NCI-H2171 treated with DMSO at 0.1 percent for 48 hours (cell line): ENCODE measurements at places on chromosomes 1 and 21.
A peak's percentile ranks its signal among the peaks of the same experiment; 100 is the strongest.

DNA sequence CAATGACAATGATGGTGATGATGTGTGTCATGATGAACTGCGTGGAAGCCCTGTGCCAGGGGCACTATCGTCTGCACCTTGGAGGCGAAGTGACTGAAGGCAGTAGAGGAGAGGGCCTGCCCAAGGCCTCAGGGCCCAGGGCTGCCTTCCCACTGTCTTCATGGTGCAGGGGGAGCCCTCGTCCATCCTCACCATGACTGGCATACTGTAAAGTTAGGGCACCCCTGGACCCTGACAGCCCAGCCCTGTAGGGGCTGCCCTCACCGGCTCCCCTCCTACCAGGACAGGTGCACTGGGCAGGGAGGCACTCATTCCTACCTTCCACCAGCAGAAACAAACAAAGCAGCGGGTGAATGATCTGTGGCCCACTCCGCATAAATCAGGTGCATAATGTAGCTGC is 156.9 kb upstream of the C1orf174 start:
- no peak for DNase-seq

DNA sequence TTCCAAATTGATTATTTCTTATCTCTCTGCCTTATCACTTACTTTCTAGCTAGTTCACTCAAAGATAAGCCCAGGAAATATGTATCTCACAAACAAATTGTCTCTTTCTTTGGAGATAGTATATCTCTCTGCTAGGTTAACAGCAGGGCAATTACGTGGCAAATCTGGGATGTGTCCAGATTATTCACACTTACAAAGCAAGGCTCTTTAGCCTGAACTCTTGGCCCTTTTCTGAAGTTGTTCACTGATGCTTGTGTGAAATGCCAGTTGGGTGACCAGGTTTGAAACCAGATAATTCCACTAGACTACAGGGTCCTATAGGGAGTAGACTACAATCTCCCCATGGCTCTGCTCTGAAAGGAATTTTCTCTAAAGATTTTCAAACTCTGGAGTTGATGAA is 30.8 kb upstream of the FAM78B start:
- DNase-seq, result no peak

- peak; percentile 71 for DNase-seq
Observed at GRCh38 chr1:65104854-65105534, 43.0 kb upstream of the AK4 start.

DNA sequence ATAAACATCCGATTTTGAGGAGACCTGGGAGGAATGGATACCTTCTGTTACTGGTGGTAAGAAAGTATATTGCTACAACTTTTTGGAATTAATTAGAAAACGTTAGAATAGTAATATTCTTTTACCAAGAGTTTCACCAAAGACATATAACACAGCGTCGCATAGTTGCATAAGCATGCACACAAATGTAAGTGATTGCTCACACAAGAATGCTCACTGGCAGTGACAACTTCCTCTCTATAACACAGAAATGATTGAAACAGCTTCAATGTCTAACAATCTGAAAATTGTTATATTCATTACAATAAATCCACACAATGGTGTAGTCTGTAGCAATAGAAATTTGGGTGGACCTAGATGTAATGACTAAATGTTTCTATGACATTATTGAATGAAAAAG is 998.6 kb downstream of the TTLL7 start:
- DNase-seq, result no peak

DNA sequence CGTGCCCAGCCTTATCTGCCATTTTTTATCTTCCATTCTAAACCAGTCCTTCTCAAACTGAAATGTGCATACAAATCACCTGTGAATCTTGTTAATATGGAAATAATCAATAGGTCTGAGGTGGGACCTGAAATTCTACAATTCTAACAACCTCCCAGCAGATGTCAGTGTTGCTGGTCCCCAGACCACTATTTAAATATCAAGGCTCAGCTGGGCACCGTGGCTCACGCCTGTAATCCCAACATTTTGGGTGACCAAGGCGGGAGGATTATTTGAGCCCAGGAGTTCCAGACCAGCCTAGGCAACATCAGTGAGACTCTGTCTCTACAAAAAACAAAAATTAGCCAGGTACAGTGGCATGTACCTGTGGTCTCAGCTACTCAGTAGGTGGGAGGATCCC is 4.1 kb downstream of the UQCRHL start:
- DNase-seq, result no peak

- no peak for DNase-seq
Observed at GRCh38 chr1:26541431-26541815, 11.9 kb downstream of the RPS6KA1 start.

DNA sequence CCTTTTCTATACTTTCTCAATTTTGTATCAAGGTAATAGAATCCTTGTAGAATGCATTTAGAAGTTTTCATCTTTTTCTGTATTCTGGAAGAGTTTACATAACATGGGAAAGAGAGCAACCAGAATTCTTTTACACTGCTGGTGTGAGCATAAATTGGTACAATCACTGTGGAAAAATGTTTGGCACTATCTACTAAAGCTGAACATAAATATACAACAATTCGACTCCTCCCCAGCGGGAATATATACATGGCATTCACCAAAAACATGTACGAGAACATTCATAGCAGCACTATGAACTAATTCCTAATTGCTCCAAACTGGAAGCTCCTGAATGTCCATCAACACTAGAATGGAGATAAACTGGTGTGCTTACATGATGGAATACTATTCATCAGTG is 1.8 kb upstream of the ACBD6 start:
- DNase-seq, result no peak

DNA sequence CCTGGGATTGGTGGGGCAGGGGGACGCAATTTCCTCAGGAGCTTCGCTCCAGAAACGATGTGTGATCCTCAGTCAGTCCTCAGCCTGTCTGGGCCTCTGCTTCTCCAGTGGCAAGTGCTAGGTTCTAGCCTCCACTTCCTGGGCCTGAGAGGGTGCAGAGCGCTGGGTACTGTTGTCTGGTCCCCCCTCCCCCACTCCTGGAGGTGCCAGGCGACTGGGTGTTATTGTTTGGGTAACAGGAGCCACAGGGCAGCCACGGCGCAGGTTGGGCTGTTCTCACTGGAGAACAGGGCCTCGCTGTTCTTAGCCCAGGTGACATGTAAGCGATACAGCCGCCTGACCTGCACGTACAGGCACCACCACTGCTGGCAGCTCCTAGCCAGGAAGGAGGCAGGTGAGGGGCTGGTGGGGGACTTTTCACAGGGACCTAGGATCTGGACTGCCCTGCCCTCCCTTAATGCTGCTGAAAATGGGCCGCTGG is 2.1 kb downstream of the RPS6KA1 start:
- DNase-seq, result no peak

DNA sequence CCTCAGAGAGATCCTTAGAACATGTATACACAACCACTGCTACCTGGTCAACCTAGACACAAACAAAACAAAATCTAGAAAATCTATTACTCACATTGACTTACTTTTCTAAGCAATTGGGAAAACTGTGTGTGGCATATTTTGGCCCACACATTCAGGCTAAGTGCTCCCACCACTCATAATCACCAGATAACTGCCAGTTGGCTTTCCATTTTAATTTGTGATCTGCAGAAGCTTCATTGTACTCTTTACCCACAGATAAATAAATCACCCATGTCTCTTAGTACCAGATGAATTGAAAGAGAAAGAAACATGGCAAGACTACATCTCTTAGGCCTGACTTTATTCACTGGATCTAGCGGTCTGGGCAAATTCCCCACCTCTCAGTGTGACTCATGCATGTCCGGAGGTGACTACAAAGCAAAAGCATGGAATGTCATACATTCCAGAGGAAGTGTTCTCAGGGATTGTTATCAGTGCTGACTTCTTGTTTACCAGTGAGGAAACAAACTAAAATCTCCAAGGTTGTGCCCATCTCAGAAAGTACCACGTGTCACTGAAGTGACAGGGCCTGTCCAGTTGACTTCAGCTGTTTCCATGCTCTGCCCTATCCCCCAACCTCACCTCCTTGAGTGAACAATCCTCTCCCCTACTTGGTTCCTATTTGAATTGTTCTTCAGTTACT is 52.4 kb upstream of the BCL10 start:
- no peak for DNase-seq
